ENCODE measurements at places on chromosomes 13 and 19.

GRCh38 chr13:19960653-19960976 lies 2.1 kb downstream of the ZMYM2 start:
- no peak for DNase-seq

- DNase-seq: no peak
These were observed 10.3 kb downstream of the AKT2 start for GRCh38 chr19:40274585-40275544.

DNA sequence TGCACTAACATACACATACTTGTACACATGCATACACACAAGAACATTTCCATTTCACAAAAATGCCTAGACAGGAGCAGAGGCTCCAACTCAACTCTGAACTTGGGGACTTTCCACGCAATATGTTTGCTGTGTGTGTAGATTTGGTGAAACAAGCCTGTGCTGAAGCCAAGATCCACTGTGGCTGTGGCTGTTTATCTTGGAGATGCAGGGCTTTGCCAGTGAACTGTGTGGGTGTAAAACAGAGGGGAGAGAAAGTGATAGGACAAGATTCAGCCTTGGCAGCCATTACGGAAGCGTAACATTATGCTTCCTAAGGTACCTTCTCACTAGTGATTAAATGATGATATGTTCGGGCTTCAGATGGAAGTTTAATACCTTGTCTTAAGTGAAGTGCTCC lies 73.2 kb upstream of the MBNL2 start:
- DNase-seq: no peak

GRCh38 chr19:20167651-20168122 lies 673 bp downstream of the ZNF486 start:
- no peak for DNase-seq

DNA sequence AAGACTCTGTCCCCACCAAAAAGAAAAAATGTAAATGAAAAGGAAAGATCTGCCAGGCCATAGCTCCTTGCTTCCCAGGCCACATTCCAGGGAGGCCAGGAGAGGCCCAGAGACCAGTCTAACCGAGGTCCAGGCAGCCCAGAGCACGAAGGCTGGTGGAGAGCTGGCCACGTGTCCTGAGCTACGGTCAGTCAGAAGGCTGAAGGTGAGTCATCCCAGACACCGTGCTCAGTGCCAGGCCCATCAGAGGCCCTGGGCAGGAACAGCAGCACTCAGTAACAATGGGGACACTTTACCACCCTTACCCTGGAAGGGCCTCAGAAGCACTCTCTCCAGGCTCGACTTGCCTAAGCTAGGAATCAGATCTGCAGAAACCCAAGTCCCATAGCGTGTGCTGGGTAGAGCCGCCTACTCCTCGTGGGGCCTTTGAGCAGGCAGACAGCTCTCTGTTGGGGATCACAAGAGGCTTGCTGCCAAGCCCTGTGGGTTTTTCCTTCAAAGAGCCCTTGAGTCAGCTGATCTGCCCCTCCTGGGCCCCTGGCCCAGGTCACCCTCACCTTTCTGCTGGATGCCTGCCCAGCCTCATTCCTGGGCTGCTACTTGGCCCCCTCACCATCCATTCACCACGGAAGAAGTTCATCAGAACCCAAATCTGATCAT lies 11.6 kb upstream of the DNMT1 start:
- DNase-seq: no peak

DNA sequence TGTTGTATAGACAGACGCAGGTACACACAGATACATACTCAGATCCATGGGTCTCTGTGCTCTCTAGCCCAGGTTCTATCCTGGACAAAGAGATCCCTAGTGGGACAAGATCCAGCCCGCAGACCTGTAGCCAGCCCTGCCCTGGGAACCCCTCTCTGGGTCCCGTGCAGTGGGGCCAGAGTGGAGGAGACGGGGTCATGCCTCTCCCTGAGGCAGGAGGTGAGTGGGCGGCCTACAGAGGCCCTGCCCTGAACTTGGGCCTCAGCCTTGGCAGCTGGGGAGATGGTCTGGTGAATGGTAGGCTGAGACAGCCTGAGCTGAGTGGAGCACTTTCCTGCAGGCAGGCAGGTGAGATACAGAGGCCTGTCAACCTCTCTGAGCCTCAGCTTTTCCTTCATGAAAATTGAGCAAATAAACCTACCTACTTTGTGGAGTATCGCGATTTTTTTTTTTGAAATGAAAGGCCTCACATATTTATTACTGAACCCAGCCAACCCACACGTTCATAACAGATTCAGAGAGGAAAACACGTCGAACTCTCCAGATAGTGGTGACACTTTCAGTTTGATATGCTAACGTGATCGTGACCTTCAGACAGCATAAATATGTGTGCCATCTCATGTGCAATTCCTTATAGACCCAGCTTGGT lies 3.4 kb upstream of the JUND start:
- peak; percentile 55 for DNase-seq

DNA sequence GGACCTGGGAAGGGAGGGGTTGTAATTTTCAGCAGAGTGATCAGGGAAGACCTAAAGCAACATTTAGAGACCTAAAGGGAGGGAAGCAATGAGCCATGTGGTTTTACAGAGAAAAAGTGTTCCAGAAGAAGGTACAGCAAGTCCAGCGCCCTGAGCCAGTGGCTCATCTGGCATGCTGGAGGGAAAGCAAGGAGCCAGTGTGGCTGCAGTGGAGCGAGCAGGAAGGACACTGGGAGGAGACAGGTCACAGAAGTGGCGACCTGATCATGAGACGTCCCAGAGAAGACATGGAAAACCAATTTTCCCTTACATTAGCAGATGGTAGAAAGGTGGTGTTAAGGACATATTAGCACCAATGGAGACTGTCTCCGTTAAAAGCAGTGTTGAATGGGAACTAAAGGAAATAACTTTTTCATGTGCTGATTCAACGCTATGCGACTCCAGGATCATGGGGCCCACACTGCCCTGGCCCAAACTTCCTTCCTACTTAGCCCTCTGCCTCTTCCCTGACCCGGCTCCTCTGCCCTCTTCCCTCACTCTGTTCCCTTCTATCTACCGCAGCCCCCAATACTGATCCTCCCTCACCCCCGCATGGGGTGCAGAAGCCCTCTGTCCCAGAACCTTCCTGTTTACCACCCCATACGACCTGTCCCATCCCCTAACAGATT lies 5.4 kb downstream of the C19orf47 start:
- DNase-seq: no peak

GRCh38 chr13:92355213-92355612 lies 871.4 kb upstream of the GPC6 start:
- no peak for DNase-seq

DNA sequence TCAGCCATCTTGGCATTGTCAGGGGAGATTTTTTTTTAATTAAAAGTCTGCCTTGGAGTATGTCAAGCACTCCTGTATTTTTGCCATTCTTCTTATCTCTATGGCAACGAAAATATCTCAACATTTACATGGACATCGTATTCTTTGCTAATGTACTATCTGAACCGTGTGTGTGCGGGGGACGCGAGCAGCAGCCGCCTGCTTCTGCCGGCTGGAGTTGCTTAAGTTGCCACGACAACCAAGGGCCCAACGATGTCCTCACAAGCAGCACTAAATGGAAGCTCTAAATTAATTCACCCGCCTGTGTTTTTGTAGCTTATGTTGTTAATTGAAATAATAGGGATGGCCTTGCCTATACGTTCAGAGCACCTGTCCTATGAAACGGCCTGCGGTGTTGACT lies 309.5 kb downstream of the TEX29 start:
- no peak for DNase-seq

GRCh38 chr19:44649578-44650145 lies 6.0 kb downstream of the PVR start:
- no peak for DNase-seq

- DNase-seq: no peak
These were observed 33.6 kb upstream of the NANOS3 start for GRCh38 chr19:13843104-13843921.

GRCh38 chr13:31986676-31987470 lies 44.7 kb upstream of the FRY start:
- DNase-seq: no peak

GRCh38 chr19:47790398-47790814 lies 11.9 kb downstream of the SELENOW start:
- peak; percentile 48 for DNase-seq

GRCh38 chr13:73850104-73850873 lies 283.9 kb downstream of the KLF12 start:
- DNase-seq: no peak

GRCh38 chr19:49921871-49922795 lies 6.9 kb upstream of the ATF5 start:
- DNase-seq: no peak

DNA sequence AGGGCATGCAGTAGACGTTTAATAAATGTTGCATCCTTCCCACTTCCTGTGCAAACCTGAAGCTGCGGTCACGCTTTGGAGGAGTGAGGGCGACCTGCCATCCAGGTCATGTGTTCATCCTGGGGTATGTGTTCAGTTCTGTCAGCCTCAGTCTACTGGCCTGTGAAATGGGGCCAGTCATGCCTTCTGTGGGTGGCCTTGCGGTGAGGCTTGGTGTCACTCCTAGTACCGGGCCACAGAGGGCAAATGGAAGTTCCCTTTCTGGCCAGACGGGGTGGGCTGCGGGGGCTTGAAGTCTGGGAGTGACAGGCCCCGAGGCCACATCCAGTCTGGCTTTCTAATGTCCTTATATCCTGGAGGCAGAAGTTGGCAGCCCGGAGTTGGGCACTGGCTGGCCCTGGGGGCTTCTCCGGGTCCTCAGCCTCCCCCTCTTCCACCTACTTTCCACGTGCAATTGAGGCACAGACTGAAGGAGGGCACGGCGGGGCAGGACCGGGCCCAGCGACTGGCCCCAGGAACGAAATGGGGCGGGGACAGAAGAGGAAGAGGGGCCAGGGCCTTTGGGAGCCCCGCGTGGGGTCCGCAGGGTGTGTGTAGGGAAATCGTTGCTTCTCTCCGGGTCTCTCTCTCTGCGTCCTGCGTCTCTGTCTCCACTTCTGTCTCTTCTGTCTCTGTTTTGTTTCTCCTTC lies 11.1 kb downstream of the PDE4A start:
- DNase-seq: no peak

- no peak for DNase-seq
These were observed 23.5 kb downstream of the EBPL start for GRCh38 chr13:49667773-49668172.

- no peak for DNase-seq
These were observed 3.6 kb upstream of the KCNN4 start for GRCh38 chr19:43784241-43784980.

GRCh38 chr13:45195421-45195820 lies 5.4 kb downstream of the KCTD4 start:
- no peak for DNase-seq

DNA sequence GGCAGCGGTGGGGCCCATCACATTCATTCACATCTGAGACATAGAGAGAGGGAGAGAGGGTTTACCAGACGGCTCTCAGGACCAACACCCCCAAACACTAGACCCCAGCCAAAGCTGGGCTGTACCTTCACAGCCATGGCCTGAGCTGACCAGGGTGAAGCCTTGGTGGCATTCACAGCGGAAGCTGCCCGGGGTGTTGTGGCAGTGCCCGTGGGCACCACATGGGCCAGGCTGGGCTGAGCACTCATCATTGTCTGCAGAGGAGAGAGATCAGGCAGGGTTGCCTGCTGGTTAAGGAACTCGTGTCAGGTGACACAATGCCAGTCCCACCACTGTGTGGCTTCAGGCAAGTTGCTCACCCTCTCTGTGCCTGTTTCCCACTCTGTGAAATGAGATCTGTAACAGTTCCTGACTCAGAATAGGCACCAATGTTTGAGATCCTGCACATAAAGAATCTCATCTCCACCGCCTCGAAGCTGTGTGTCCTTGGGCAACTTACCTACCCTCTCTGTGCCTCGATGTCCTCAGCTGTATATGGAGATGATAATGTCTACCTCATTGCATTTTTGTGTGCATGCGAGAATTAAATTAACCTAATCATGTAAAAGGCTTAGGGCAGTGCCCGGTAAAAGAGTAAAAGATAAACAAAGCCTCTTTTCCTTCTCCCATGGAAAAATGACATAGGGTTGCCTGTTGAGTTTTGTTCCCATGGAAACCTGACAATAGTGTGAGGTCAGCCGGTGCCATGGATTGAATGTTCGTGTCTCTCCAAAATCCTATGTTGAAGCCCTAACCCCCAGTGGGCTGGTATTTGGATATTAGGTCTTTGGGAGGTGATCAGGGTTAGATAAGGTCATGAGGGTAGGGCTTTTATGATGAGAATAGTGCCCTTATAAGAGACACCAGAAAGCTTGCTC lies 22.9 kb downstream of the CCL25 start:
- DNase-seq: no peak

DNA sequence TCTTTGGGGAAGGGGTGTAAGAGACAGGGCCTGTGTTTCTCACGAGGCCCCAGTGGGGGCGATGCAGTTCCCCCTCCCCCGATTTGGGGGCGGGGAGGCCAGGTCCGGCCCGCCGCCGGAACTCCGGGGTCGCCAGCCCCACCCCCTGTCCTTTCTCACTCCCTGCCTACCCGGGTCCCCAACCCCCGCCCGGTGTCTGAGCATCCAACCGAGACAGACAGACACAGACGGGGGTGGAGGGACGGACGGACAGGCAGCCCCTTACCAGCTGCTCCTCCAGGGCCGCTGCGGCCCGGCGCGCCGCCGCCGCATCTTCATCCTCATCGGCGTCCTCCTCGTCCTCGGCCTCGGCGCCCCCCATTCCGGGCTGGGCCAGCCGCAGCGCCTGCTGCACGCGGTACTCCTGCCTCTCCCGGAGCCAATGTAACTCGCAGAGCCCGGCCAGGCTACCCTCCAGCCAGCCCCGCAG lies 397 bp downstream of the DACT3 start:
- no peak for DNase-seq

GRCh38 chr13:108987517-108987916 lies 358.1 kb downstream of the MYO16 start:
- DNase-seq: no peak

DNA sequence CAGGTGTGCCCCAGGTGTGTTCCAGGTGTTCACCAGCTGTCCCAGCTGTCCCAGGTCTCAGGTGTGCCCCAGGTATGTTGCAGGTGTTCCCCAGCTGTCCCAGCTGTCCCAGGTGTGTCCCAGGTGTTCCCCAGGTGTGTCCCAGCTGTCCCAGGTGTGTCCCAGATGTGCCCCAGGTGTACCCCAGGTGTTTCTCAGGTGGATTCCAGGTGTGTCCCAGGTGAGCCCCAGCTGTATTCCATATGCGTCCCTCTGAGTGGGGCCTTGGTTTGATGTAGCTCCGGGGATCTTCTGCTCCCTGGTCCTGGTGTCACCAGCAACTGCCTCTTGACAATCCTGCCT lies 719 bp upstream of the GRK1 start:
- no peak for DNase-seq

All from activated CD8-positive, alpha-beta memory T cell treated with anti-CD3 and anti-CD28 coated beads for 48 hours (primary cell).